BE2C (cell line): ENCODE measurements at places on chromosomes 13 and 19.

DNA sequence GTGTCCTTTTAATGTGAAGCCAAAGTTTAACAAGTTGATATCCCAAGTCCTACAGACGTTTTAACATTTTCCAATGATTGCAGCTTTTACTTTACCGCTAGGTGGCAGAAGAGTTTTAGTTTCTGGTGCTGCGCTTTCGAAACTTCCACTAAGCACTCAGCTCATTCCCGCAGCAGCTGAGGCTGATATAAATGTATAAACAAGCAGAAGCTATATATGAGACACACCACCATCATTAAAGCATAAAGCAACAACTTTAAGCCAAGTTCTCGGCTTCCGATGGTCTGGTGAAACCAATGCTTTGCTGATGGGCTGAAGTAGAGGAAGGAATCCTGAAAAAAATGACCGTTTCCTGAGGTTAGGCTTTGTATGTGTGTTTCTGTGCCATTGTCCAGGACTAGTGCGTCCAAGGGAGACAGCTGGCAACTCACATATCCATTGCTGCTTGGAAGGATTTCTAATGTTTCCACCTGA, 753.9 kb downstream of the OLFM4 start:
- peak; percentile 30 for DNase-seq

GRCh38 chr19:10390652-10391286, 10.4 kb upstream of the TYK2 start:
- peak; percentile 78 for DNase-seq

- no peak for DNase-seq
Measured at GRCh38 chr13:39148513-39148961, 110.3 kb downstream of the NHLRC3 start.

GRCh38 chr19:3114018-3114726, 20.0 kb downstream of the GNA11 start:
- DNase-seq, result peak; percentile 8

DNA sequence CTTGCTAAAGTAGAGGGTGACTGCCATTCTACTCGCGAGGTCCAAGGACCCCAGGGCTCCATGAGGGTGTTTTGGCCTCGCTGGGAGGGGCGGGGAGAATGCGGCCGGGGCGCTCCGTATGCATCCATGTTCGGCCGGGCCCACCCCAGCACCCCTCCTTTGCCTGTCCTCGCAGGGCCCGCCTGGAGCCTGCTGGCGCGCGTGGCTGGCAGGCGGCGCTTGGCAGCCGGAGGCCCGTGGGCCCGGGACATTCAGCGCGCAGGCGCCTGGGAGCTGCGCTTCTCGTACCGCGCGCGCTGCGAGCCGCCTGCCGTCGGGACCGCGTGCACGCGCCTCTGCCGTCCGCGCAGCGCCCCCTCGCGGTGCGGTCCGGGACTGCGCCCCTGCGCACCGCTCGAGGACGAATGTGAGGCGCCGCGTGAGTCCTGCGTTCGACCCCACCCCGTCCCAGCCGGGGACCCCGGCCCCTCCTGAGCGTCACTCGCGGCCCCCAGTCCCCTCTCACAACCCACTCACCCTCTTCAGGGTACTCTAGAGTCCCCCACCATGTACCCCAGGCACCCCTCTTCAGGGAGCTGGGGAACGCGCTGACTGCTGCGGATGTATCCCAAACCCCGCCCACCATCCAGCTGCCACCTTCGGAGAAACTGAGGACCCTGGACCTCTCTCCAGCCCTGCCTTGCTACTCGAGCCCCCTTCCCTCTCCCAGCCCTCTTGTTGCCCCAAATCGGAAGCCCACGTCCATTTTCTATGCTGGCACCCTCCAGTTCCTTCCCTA, 4.1 kb downstream of the DLL3 start:
- DNase-seq, result no peak
